ENCODE measurements at places on chromosomes 5 and 9.

GRCh38 chr9:120545701-120546550, 34.0 kb downstream of the CDK5RAP2 start:
- no peak for DNase-seq

GRCh38 chr5:138716456-138716924, 36.7 kb upstream of the CTNNA1 start:
- no peak for DNase-seq

DNA sequence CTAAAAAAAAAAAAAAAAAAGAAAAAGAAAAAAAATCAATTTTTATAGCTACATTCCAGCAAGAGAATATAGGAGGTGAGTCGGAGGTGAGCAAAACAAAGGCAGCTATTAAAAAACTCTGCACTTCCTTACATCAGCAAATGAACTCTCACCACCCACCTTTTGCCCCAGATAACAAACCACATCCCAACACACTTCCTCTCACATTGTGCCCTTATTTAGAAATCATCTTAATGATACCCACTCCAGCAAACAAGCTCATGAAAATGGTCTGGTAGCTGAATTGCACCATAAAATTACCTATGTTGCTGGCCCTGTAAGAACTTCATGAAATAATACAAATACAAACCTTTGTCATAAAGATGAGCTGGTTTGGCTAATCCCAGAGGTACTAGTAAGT, 82.9 kb downstream of the CEMIP2 start:
- no peak for DNase-seq

DNA sequence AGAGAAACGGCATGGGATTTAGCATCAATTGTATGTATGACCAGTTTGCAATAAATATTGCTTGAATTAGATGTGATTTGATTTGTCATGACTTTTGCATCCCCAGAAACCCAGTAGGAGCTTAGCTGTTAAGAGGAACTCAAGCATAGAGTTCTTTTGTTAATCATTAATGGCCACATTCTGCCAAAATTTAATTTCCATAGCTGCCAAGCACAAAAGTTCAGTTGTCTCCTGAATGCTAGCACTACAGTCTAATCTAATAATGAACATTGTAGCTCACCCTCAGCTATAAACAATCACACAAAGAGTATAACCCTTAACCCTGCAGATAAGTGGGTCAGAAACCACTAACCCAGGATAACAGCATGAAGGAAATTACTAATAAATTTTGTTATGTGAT, 169.8 kb upstream of the GRAMD2B start:
- no peak for DNase-seq

- no peak for DNase-seq
These were observed 259.7 kb upstream of the ZNF608 start for GRCh38 chr5:125006011-125006685.

DNA sequence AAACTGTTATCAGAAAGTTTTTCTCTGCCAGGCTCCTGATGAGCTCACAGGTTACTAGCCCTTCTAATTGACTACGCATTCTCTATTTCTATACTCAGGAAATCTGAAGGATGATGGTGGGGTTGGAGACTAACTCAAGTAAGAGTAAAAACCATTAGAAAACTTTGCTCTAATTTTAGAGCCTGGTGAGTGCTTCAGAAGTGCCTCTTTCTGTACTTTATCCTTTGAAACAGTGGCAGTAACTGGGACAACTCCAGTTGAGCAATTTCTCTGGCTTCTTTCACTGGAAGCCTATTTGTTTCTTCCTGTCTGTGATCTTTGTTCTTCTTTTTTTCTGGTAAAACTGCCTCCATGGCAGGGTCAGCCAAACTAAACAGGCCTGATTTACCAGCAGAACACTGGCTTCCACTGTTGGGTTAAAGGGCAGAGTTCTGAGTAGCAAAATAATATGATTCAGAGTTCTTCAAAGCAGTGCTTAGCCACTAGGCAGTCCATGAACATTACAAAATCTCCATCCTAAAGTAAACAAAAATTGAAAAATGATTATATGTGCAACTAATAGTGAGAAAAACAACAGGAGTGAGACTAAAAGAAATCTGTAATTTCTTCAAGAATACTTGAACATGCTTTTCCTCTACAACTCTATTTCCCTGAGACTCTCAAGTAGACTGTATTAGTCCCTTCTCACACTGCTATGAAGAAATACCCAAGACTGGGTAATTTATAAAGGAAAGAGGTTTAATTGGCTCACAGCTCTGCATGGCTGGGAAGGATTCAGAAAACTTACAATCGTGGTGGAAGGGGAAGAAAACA, 79.8 kb downstream of the MROH2B start:
- DNase-seq, result no peak

- peak; percentile 1 for DNase-seq
These were observed 246.5 kb downstream of the PTPRD start for GRCh38 chr9:10366171-10366779.

DNA sequence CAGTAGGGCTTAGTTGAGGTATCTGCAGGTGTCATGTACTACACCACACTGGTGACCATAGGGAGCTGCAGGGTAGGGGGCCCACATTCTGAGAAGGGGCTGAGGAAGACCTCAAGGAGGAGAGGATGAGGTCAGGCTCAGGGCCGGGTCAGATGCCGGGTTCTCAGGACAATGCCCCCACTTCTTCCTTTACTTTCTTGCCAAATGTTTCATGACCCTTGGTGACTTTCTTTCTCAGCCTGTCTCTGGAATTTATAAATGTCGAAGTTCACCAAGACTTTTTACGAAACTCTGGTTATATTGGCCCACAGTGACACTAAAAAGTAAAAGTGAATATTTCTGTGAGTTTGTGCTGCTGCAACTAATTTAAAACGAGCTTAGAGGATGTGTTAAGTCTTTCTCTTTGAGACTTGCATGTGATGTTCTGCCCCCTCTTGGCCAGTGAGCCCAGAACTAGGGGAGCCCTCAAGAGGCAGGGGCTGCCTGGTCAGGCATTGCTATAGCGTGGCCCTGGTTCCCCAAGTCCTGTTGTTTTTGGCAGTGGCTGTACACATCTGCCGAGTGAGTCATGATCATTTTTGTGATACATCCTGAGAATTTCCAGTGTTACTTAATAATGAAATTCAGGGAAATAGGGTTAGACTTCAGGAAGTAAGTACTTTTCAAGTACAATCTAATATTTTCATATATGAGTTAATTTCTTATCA, 11.2 kb downstream of the ACO1 start:
- no peak for DNase-seq

DNA sequence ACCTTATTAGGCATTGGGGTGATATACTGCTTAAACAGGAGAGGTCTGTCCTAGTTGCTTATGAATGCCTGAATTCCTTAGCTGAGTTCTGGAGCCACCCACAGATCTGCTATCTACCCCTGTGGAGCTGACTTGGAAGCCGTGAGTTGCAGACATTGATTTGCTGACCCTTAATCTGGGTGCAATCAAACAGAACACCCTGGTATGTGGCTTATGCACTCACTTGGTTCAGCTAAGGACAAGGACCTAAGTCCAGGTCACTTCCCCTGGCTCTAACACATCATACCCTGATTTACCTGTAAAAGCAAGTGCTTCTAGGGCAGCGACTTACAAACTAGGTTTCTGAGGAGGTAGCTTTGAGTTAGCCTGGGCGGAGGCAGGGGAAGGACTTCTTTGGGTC, 41.6 kb upstream of the TLR4 start:
- DNase-seq, result no peak

GRCh38 chr5:9654886-9655285, 24.7 kb upstream of the TAS2R1 start:
- no peak for DNase-seq

DNA sequence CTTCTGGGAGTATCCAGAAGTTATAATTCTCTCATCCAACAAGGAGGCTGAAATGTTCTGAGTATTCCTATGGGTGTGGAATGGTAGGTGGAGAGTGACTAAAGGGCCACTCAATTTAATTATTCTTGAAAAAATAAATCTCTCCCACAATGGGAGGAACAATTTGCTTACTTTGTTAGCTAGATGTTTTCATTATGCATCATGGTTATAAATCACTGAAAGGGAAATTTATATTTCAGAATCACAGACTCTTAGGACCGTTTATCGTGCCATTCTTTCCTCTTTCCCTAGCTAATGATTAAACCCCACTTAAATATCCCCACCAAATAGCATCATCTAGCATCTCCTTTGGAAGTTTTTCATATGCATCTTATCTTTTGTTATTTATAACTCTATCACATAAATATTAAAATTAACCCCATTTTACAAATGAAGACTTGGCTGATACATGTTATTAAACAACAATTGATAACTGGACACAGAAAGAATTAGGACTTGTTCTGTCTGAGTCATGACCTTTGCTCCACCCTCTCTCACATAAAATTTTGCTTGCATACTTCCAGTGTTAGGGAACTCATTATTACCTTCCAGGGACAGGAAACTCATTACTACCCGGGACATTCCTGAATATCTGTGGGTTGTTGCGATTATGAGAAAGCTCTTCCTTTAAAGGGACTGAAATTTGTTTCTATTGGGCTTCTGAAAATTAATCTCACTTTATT, 94.9 kb upstream of the NMUR2 start:
- DNase-seq, result no peak

DNA sequence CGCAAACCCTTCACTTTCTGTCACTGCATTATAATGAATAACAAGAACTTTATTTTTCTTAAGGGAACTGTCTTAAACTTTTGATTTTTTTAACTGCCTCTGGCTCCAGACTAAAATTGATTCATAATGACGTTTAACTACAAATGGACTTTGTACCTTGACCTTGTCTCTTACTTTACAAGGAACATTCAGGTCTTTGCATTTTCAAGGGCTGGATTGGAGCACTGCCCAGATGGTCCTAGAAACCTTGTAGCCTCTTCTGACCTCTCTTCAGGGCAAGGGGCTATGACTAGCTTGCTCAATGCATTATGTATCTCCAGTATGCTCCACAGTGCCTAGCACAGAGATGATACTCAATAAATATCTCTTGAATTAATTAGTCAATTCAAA, 612.6 kb upstream of the CLINT1 start:
- no peak for DNase-seq

DNA sequence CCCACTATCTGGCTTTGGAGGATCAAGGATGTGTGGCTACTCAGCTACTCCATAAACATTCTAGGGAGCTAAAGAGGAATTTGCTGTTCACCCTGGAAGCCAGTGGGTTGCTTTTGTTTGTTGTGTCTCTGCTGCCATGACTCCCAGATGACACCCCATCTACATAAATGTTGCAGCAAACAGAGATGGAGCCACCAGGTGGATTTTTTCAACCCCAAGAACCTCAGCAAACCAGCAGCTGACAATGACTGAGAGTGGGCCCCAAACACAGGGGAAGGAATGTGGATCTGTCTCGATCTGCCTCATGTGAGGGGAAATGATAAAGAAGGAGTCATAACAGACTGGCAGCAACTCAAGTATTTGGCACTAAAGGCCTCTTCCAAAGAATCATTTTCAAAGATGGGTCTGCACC, 132.7 kb upstream of the TNC start:
- no peak for DNase-seq

- DNase-seq, result no peak
These were observed 247.0 kb downstream of the TRPM3 start for GRCh38 chr9:70874451-70874850.

All from HL-60 (cell line).